Left renal pelvis (tissue), 4 donors: ENCODE measurements at places on chromosomes 1 and 21.

GRCh38 chr21:43191971-43192370 lies 23.2 kb downstream of the CRYAA start:
- no peak for DNase-seq

DNA sequence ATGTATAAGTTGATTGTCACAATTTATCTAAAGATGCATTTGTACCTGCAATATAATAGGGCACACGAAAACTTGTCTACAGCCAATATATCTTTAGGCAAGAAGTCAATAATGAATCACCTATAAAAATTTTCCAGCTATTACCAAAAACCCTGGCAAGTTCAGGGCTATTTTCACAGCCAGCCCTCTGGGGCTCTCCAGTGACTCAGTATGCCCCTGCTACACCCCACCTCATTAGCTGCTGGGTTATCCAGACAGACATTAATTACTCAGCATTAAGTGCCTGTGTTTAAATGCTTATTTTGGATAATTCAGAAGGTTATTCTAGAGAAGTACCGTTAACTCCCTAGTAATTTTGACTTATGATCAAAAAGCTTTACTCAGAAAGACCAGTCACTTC lies 220.2 kb downstream of the TBX15 start:
- DNase-seq, result no peak

- peak; percentile 66 for DNase-seq
Measured at GRCh38 chr1:248862998-248863881, 4.4 kb upstream of the ZNF692 start.

- no peak for DNase-seq
Measured at GRCh38 chr21:15134701-15135470, 70.1 kb upstream of the NRIP1 start.

DNA sequence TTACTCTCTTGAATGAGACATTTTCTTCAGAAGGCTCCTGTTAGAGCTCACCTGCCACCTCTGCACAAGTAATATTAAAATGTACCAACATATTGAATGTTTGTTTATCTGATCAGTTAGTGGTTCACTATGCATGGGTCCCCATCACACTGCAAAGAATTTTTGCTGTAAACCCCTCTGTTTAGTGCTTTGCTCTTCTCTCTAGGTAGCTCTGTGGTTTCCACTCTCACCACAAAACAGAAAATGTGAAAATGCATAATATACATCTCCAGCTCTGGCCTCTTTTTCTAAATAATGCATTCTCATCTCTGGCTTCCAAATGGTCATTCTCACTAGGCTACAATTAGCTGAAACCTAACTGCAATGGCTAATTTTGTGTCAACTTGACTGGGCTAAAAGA lies 176.7 kb downstream of the TRIM33 start:
- DNase-seq, result no peak

DNA sequence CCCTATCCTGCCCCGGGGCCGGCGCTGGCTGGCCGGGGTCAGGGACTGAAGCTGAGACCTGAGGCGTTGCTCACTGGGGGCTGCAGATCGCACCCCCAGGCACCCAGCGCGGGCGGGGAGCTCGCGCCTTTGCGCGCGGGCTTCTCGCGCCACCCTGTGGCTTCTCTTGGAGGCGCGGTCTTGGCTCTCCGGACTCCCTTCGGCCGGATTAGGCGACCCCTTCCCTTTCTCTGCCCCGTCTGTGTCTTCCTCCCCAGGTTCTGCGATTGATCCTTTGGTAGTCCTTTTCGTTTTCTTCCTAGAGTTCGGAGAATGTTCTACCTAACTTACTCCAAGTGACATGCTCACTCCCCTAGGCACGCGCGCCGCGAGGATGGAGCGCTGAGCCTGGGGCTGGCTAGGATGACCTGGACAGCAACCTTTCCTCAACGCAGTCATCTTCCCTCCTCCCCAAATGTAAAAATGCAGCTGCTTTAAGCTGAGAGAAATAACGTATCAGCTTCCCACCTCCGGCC lies 495 bp upstream of the NTRK1 start:
- DNase-seq, result no peak

GRCh38 chr21:36096398-36097290 lies 26.8 kb downstream of the CBR1 start:
- no peak for DNase-seq

DNA sequence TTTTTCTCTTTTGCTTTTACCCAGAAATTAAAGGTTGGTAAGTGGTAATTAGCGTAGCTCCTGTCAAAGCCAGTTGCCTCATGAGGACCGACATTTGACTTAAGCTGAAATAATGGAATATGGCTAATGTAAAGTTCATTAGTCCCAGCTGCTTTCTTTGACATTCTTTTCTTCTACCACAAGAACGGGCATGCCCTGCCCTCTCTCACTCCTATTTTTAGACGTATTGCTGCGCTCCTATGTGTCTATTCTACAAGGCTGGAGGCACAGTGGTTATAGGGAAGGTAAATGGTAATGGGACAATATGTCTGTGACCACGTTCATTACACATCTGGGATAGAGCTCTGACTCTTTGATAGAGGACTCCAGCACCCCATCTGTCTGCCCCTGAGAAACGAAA lies 6.8 kb downstream of the CORT start:
- DNase-seq, result no peak

DNA sequence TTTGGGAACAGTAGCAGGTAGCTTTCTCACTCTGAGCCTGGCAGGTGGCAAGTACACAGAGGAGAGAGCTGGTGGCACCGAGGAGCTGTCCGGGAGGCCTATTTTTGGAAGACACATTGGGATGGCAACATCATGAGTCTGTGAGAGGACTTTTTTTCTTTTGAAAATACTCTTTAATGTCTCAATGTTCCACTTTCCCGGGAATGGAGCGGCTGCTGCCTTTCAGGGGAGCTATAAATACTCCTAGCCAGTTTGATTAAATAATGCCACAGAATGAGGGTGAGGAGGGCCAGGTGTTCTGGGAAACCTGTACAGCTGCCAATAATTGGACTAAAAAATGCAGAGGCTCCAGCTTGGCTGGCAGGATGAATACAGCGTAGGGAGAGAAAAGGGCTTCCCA lies 93.3 kb upstream of the COG2 start:
- no peak for DNase-seq

- no peak for DNase-seq
Measured at GRCh38 chr21:31618696-31619430, 40.6 kb upstream of the SOD1 start.

DNA sequence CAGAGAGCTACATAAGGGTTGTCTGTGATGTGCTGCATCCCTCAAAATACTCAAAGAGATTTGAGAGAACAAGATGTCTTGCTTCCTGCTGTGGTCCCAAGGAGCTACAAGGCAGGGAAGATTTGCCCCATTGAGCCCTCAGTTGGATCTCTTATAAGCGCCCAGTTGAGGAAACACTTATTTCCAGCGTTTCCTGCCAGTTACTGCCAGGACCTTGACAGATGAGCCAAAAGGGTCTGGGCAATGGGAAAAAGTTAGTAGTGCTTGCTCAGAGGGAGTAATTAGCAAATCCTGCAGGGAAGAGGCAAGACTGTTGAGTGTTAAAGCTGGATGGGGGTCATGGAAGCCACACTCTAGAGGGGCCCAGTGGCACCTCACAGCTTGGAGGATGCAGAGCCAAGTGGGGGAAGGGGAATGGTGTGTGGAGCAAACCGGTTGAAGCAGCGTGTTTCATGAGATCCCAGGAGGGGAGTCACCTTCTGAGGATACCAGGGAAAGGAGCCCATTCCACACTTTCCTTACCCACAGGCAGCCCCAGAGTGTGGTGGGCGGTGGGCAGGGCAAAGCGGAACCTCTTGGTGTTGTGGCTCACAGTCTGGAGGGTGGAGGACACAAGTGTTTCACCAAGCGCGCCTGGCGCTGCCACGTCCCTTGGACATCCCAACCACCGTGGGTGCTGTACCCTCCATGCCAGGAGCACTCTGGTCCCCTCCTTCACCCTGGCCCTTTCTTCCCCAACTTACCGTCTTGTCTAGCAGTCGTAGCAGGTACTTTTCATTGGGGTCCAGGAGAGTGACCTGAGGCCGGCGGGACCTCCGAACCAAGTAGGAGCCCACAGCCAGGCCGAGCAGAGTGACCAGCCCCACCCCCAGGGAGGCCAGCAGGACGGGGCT lies 805 bp downstream of the CYB5R1 start:
- no peak for DNase-seq

GRCh38 chr1:114250683-114251572 lies 97.3 kb upstream of the SYT6 start:
- no peak for DNase-seq

DNA sequence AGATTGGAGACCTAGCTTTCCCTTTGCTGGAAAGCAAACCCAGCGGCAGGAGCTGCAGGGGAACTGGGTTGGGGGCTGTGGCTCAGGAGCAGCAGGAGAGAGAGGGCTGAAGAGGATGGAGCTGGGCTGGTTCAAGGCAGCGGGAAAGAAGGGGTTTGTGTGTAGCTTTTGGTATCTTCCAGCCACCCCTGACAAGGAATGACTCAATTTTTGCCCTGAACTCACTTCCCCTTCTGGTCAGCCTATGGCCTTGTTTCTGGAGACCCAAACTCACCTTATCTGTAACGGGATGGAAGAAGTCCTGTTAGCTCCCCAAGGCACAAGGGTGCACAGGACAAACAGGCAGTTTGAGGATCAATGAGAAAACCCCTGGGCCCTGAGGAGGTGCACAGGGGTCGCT lies 13.1 kb downstream of the C1orf115 start:
- DNase-seq, result no peak

- DNase-seq, result no peak
Measured at GRCh38 chr21:42592156-42592820, 61.1 kb upstream of the PDE9A start.

DNA sequence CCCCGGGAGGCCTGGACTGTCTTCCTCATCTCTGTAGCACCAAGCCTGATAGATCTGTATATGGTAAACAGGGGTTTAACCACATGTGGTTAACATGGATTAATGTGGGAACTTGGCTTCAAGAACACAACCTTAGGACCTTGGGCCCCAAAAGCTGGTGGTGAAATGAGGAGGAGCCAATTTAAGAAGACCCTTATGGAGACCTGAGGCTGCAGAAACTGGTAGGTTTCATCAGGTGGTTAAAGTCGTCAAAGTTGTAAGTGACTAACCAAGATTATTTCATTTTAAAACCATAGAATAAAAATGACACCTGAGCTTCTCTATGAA lies 14.0 kb downstream of the THEMIS2 start:
- DNase-seq, result no peak

DNA sequence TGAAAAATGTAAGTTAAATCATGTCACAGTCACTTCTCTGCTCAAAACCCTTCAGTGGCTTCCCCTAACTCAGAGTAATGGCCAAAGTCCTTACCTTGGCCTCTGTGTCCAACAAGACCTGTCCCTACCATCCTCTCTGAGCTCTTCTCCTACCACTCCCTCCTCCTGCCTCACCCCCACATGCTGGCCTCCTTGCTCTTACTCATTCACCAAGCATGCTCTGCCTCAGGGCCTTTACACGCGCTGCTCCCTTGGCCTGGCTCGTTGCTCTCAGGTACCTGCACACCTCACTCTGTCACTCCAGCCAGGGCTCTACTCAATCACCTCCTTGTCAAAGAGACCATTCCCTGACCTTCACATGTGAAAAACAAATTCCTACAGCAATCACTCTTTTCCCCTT lies 54.2 kb downstream of the SEC16B start:
- no peak for DNase-seq

- no peak for DNase-seq
Measured at GRCh38 chr1:165303386-165303785, 53.1 kb downstream of the LMX1A start.

DNA sequence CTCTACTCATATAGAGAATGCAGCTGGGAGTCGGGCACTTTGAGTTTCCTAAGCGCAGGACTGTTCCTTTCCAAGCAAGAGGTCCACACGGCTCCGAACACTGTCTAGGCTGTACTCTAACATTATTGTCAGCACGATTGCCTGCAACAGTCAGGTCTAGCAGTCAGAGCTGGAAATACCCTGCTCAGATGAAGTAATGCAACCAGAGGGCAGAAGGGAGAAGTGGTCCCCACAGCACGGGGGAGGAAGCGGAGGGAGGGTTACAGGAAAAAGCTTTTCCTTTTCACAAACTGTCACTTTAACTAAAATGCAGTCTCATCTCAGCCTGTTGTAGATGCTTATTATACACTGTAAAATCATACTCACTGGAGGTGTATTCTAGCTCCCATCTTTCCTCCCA lies 98.9 kb upstream of the SLC44A3 start:
- DNase-seq, result no peak

DNA sequence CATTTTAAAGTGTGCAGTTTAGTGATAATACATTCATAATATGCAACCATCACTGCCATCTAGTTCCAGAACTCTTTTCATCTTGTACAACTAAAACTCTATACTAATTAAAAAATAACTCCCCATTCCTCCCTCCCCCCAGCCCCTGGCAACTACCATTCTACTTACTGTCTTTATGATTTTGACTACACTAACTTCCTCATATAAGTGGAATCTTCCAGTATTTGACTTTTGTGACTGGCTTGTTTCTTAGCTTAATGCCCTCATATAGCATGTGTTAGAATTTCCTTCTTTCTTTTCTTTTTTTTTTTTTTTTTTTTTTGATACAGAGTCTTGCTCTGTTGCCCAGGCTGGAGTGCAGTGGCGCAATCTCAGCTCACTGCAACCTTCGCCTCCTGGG lies 1.4 kb upstream of the NVL start:
- DNase-seq, result no peak

DNA sequence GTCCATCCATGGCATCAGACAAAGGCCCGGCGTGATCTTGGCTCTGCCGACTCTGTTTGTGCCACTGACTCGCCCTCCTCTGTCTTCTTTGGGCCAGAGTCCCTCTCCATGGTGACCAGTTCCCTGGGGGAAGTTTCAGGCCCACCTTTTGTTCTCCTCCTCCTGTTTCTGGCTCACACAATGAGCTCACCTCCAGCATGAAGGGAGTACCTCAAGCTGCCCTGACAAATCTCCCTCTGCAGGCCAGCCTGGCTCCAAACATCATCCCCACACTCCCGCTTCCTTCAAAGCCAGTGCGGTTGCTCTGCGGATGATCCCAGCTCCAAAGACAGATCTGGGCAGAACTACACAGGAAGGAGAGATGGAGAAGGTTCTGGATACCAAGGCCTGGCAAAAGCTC lies 576.6 kb downstream of the NPHP4 start:
- DNase-seq, result no peak

DNA sequence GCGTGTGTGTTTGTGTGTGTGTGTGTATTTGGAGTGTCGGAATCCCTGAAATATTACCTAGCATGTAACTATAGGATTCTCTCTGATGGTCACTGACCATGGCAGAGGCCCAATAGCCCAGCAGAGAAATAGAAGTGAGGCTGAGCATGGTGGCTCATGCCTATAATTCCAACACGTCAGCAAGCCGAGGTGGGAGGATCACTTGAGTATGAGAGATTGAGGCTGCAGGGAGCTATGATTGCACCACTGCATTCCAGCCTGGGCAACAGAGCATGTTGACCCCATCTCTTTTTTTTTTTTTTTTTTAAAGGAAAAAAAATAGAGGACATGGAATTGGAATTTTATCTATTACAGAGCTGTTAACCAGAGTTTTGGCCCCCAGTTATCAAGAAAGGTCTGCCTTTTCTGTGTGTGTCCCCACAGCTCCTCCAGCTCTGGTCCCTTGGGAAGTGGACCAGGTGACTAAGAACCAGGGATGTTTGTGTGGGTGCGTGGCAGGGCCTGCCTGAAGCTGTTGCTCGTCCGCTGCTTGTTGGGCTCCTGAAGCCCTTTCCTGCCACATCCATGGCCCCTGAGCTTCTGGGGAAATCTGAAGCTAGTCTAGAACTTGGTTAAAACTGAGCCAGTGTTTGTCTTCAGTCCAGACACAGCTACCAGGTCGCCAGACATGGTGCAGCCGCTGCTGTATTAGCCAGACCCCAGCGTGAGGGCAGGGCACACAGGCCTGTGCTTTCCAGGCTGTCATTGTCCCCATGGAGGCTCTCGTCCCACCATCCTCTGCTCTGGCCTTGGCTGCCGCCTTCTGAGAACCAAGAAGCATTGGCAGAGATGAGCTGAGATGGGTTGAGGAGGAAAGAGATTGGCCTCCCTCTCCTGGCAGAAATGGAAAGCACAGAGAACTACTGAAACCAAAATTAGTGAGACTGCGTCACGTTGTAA lies 25.5 kb downstream of the CAPN9 start:
- DNase-seq, result no peak
